Spleen (tissue), 13 donors: ENCODE measurements at places on chromosomes 2 and 18.

DNA sequence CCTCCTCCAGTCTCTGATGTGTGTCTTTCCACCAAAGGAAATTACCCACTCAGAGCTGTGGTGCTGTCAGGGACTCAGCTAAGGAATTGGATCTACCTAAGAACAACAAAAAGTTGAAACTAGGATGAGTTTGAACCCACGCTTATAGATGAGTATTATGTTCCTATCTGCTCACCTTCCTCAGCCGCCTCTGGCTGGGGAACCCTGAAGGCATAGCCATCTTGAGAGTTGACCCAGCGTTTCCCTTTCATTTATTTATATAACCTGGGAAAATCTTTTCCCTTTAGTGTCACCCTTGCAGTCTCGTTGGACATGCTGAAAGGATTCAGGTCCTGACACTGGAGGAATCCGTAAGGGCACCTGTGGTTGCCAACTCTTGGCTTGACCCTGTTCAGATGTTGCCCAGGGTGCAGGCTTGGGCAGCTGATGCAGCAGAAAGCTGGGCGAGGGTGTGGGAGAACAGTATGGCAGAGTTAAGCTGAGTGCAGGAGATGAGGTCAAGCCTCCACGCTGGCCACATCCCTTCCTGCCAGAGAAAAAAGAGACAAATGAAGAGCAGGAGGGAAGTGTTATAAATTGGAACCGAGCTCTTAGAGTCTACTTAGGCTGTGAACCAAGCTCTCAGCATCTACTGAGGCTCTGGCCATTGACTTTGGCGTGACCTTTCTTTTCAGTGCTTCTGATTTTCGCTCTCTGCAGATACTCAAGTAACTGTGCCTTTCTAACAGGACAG lies 1.9 kb downstream of the CDH20 start:
- H3K36me3 ChIP-seq: no peaks in the 10 kb centered on the region
- no peaks in the 10 kb centered on the region for H3K27me3 ChIP-seq
- H3K4me3 ChIP-seq: no peak overlapping the region
- H3K27ac ChIP-seq: no peak overlapping the region
- peaks cover 24% of the 10 kb centered on the region for H3K4me1 ChIP-seq

DNA sequence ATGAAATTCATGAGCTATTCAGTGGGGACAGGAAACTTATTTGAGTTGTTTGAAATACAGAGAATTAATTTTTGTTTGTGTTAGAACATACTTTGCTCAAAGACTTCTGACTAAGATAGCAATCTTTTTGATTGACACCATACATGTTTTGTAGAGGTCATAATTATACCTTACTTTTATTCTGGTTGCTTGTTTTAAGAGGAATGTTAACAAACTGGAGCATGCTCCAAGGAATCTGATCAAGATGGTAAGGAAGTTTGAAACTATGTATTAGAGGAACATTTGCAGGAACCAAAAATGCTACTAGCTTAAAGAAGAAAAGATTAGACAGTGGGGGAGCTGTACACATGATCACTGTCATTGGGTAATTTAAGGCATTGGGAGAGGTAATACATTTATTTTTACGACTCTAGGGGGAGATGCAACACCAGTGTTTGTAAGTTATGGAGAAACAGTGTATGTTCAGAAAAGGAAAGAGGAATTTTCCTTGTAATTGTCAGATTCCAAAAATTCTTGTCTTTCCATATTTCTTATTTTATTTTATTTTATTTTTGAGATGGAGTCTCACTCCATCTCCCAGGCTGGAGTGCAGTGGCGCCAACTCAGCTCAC lies 8.0 kb downstream of the AGFG1 start:
- DNase-seq: no peak
- no peaks in the 10 kb centered on the region for H3K36me3 ChIP-seq
- peaks cover 94% of the 10 kb centered on the region for H3K4me1 ChIP-seq
- no peak overlapping the region for H3K27ac ChIP-seq

- no peaks in the 10 kb centered on the region for H3K27me3 ChIP-seq
- H3K4me3 ChIP-seq: no peak overlapping the region
Observed at GRCh38 chr2:132871831-132872230, 201.8 kb upstream of the LYPD1 start.

GRCh38 chr2:41337956-41338355 lies 709.9 kb upstream of the PKDCC start:
- H3K4me3 ChIP-seq: no peak overlapping the region
- no peaks in the 10 kb centered on the region for H3K27me3 ChIP-seq
- H3K36me3 ChIP-seq: no peaks in the 10 kb centered on the region
- H3K27ac ChIP-seq: no peak overlapping the region

GRCh38 chr2:166057370-166058164 lies 70.3 kb downstream of the SCN1A start:
- H3K4me1 ChIP-seq: peaks cover 4% of the 10 kb centered on the region
- no peak overlapping the region for H3K4me3 ChIP-seq
- no peaks in the 10 kb centered on the region for H3K27me3 ChIP-seq

GRCh38 chr2:127014630-127015029 lies 92.3 kb downstream of the BIN1 start:
- H3K4me3 ChIP-seq: no peak overlapping the region
- H3K4me1 ChIP-seq: no peaks in the 10 kb centered on the region
- no peak for DNase-seq
- H3K27ac ChIP-seq: no peak overlapping the region
- no peaks in the 10 kb centered on the region for H3K36me3 ChIP-seq

GRCh38 chr2:82198809-82199492 lies 1894.4 kb upstream of the LRRTM1 start:
- no peaks in the 10 kb centered on the region for H3K27me3 ChIP-seq
- no peaks in the 10 kb centered on the region for H3K4me1 ChIP-seq
- no peak overlapping the region for H3K4me3 ChIP-seq
- H3K27ac ChIP-seq: no peak overlapping the region

DNA sequence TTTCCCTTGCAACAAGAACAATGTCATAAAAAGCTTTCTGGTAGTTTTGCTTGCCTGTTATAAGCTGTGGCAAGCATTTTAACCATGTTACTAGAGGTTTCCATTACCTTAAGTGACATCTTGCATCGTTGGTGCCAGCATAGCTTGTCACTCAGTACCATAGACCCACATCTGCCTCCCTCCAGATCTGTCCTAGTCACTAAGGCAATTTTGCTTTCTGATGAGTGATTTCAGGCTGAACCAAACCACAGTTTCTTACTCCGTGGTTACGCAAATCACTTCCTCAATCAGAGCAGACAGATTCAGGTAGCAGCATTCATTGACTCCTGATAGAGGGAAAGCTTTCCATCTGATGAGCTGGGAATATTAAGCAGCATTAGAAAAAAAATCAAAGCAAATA lies 1057.5 kb upstream of the FAM98A start:
- DNase-seq: no peak
- H3K27ac ChIP-seq: no peak overlapping the region
- no peaks in the 10 kb centered on the region for H3K36me3 ChIP-seq
- H3K4me1 ChIP-seq: no peaks in the 10 kb centered on the region

DNA sequence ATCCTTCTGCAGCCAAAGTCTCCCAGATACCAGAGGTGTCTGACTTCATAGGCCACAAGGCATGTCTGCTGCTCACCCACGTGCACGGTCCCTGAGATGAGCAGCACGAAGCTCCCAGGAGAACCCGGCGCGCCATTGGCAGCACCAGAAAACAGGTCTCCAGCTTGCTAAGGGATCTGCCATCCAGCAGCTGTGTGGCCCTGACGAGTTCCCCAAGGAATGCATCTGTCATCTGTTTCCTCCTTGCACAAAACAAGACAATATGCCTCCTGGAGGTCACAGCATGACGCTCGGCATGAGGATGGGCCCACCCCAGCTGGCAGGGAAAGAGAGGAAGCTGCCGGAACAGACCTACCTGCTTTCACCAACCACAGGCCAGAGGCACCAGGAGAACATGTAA lies 29.2 kb downstream of the HS6ST1 start:
- H3K27me3 ChIP-seq: no peaks in the 10 kb centered on the region
- no peak overlapping the region for H3K27ac ChIP-seq
- H3K36me3 ChIP-seq: peaks cover 10% of the 10 kb centered on the region
- no peak overlapping the region for H3K4me3 ChIP-seq
- peak; percentile 72 for DNase-seq

DNA sequence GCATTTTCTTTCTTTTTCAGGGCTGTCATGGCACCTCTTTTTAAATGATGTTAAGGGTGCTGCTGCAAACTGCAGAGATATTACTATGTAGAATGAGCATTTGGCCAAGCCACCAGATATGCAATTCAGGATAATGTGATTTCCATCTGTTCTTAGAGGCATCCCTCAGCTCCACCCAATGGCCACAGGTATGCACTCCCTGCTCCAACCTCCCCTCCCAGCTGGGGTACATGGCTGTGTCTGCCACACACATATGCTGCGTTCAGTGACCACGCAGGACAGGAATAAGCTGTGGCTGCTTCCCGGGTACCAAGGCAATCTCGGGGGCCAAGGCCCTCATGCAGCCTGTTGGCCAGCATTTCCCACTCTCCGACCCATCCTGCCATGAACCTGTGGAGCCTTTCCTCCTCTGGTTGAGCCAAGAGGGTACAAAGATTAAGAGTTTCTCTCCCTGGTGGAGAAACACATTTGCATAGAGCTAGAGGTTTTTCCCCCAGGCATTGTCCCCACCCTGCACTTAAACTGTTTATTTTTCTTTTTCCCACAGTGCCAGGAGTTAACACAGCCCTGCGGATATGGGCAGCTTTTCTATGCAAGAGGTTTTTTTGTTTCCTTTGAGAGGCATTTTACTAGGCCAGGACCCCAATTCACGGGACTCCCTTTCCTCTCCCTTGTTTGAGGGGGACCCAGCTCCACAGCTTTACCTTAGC lies 147.0 kb downstream of the GCA start:
- no peaks in the 10 kb centered on the region for H3K36me3 ChIP-seq
- H3K4me1 ChIP-seq: no peaks in the 10 kb centered on the region
- H3K4me3 ChIP-seq: no peak overlapping the region
- H3K27ac ChIP-seq: no peak overlapping the region

DNA sequence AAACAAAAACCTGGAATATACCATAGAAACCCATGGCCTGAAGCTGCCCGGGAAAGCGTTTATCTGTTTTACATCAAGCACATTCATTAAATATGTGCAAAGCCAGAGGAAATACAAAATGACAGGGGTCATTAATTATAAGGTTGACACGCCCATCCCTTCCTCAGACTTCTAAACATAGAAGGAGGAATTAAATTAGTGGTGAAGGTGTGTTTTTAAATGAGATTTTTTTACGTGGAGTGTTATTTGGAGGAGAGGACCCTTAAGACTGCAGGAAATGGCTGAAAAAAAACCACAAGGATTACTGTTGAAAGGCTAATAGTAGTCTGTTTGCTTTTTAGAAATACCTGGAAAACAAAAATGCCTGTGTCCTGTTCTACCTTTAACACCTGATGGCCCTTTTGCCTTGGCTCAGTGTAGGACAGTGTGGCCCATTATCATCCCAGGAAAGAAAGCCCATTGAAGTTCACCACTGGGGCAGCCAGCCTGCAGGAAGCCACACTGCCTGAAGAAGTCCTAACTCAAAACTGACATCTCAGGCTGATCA lies 123.2 kb downstream of the EPHA4 start:
- H3K4me3 ChIP-seq: no peak overlapping the region
- H3K4me1 ChIP-seq: no peaks in the 10 kb centered on the region
- no peak for DNase-seq
- no peaks in the 10 kb centered on the region for H3K36me3 ChIP-seq
- no peak overlapping the region for H3K27ac ChIP-seq

- H3K36me3 ChIP-seq: no peaks in the 10 kb centered on the region
- no peak overlapping the region for H3K4me3 ChIP-seq
- no peaks in the 10 kb centered on the region for H3K4me1 ChIP-seq
- DNase-seq: no peak
Observed at GRCh38 chr2:178284613-178285286, 90.4 kb downstream of the OSBPL6 start.

DNA sequence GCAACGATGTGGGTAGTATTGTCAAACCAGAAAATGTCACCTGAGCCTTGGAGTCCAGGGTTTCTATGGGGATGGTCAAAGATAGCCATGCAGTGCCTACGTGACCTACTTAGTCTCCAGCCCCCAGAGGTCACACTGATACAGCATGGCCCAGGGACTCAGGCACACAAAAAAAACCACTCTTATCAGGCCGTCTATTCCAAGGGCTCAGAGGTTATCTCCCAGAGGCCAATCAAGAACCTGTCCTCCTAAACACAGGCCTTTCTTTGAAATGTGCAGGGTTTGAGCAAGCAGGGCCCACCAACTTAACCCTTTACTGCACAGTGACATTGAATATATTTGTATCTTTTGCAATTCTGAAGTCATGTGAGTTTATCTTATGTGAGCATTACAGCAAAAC lies 82.7 kb downstream of the MRO start:
- H3K36me3 ChIP-seq: no peaks in the 10 kb centered on the region
- no peaks in the 10 kb centered on the region for H3K4me1 ChIP-seq
- DNase-seq: no peak

GRCh38 chr2:150385211-150385610 lies 102.3 kb downstream of the RND3 start:
- H3K27me3 ChIP-seq: no peaks in the 10 kb centered on the region
- no peak for DNase-seq
- no peak overlapping the region for H3K4me3 ChIP-seq
- H3K27ac ChIP-seq: no peak overlapping the region
- H3K36me3 ChIP-seq: no peaks in the 10 kb centered on the region

GRCh38 chr2:66851449-66851872 lies 416.5 kb downstream of the MEIS1 start:
- DNase-seq: no peak
- no peaks in the 10 kb centered on the region for H3K27me3 ChIP-seq

DNA sequence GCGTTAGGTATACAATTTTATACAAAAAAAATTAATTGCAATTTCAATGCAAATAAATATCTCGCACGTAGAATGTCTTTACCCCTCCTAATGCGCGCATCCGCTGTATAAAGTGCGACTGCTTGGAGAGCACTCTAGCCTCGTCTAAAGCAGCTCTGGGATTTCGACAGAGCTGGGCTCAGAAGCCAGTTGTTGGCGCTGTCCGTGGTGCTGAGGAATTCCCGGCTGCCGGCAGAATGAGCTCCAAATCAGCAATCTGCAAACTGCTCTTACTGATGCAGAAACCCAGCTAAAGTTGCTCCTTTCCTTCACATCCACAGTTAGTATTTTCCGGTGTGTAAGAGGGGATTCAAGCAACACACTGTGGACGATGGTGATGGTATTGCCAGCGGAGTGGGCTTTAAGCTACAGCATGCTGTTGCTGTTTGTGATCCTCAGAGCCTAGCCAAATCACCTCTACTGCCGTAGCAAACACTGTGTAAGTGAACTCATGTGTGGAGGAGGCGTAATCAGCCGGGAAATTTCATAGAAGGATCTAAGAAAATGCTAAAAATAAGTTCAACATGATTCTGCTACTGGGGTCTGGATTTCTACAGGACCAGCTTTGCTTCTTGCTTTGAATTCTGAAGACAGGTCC lies at the start of gene VWC2L:
VWC2L (plus strand) TSS at position 137 of the 637 bp plus-strand sequence. CDS start 3,140 bp downstream, outside the sequence.
- H3K27ac ChIP-seq: no peak within 1 kb of the TSS
- H3K4me3 ChIP-seq: no peak within 1 kb of the TSS
- no peaks in the 10 kb centered on the region for H3K4me1 ChIP-seq
- no peaks in the 10 kb centered on the region for H3K27me3 ChIP-seq

- no peaks in the 10 kb centered on the region for H3K36me3 ChIP-seq
- no peak for DNase-seq
- no peak overlapping the region for H3K27ac ChIP-seq
- no peaks in the 10 kb centered on the region for H3K4me1 ChIP-seq
- H3K4me3 ChIP-seq: no peak overlapping the region
Observed at GRCh38 chr18:53551868-53552426, 672.5 kb downstream of the MBD2 start.
